ENCODE measurements at places on chromosomes 4 and X.

- DNase-seq = no peak
Measured at GRCh38 chrX:25536307-25536970, 520.7 kb upstream of the ARX start.

GRCh38 chr4:156388826-156389225 lies 435.2 kb upstream of the CTSO start:
- no peak for DNase-seq

- DNase-seq = peak; percentile 54
Measured at GRCh38 chr4:78410676-78411075, 140.9 kb upstream of the ANXA3 start.

GRCh38 chrX:136627409-136627808 lies 20.5 kb upstream of the CD40LG start:
- DNase-seq = no peak

GRCh38 chrX:135605906-135606305 lies 85.4 kb downstream of the INTS6L start:
- no peak for DNase-seq

DNA sequence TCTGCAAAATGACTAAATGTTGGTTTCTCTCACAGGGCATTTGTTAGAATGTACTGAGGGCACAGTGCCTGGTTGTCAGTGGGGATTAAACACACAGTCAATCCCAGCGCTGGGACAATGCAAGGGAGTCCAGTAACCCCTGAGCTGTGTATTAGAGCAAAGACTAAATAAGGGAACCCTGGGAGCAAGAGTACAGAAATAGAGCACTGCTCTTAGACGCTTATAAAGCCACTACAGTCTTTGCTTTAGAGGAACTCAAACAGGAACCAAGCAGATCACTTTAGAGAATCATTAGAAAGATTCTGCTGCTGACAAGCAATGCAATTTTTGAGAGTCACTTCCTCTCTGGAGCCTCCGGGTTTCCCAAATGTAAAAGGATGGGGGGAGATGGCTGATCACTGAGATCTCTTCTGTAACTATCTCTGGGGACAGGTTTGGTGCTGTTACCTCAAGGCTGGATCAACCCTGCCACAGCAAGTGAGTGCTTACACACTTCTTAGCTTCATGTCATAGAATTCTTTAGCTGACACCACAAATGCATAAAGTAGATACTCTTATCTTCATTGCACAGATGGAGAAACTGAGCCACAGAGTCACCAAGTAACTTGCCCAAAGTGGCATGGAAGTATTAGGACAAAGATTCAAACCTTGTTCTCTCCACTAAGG lies 137.8 kb upstream of the CPEB2 start:
- no peak for DNase-seq

DNA sequence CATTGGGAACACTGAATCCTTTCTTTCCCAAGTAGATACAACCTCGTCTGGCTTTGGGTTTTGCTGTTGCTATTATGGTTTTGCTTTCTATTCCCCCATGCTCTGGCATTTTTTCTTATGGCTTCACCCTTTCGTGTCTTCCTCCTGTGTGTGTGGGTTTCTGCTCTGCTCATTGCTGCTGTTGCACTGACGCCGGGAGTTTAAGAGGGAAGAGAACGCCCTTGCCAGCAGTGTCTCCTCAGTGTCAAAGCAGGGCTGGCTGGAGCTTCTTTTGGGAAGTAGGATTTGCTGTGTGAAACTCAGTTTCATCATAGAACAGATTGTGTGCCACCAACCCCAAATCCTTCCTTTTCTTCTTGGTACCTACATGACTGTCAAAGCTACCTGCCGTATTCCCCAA lies 63.7 kb downstream of the CLDN22 start:
- DNase-seq = no peak

GRCh38 chr4:168643111-168643795 lies 146.4 kb downstream of the PALLD start:
- DNase-seq = no peak

Data from PC-9 (cell line).